ENCODE measurements at places on chromosomes 11 and 22.

DNA sequence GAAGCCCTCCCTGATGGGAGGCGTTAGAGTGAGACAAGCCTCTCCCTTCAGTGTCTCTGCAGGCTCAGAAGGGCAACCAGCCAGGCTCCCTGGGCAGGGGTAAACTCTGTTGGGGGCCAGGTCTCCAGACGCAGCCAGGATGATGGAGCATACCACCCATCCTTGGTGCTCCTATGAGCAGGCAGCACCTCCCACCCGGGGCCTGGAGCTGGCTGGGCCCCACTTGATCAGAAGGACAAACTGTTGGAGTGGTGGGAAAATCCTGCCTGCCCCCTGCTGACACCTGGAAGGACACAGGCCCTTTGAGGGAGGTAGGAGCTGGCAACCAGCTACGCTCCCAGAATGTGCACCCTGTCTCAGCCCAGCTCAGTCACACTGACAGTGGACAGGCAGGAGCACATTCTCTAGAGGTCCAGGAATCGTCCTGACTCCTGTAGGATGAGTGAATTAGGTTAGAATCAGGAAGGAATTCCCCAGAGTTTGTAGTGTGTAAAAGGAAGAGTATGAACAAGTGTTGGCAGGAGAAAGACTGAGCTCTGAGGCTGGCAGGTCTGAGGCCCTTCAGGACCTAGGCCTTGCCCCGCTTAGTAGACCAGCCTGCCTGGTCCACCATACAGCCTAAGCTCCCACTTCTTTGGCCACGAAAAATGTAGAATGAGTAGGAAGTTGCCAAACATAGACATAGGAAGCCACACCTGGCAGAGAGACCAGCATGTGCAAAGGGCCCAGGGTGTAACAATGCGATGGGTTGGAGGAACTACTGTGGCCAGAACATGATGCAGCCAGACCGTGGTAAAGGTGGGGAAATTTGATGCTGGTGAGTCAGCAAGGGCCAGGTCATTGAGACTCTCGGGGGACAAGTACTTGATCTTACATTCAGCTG is 19.1 kb downstream of the ARHGEF17 start:
- DNase-seq, result peak; percentile 18

DNA sequence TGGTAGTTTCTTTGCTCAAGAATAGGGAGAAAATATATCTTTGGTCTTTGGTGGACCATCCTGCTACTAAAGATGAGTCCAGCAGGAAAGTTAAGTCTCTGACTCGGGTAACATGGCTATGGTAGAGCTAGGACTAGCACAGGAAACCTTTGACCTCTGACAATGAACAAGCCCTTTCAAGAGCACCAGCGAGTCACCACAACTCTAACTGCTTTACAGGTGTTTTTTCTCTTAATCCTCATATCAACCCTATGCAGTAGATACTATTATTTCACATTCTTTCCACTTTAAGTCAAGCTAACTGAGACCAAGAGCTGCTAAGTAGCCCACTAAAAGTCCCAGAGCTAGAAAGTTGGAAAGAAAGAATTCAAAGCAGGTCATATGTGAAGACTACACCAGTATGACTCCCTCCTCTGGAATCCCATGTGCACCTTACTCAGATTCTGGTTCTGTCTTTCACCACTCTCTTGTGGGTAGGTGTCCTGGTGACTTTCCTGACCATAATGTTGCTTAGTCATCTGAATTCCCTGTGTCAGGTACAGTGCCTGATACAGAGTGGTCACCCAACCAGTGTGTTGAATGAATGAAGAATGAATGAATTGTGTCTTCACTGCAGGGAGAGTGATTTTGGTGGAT is 53.8 kb upstream of the ME3 start:
- DNase-seq, result no peak

DNA sequence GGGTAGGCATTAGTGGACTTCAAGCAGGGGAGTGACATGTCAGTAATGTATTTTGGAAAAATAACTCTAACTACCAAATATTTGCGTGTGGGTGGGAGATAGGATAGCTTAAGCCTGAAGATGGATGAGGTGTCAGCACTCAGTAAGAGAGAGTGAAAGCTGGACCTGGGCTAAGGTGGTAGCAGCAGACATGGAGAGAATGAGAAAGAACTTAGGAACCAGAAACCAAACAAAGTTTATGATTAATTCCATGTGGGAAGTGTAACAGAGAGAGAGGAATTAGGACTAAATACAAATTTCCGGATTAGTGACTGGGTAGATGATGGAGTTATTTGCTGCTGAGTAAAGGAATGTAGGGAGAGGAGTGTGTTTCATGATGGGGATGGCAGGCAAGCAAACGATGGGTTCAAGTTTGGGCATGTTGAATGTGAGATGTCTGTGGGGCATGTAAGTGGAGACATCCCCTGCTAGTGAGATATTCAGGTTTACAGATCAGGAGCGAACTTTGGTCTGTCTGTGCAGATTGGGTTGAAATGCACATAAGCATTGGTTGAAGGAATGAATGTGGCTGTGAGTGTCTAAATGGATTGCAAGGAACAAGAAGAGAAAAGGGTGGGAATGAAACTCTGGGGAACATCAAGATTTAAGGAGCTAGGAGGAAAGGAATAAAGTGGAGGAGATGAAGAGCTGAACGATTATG is 185.6 kb upstream of the MTMR2 start:
- no peak for DNase-seq

DNA sequence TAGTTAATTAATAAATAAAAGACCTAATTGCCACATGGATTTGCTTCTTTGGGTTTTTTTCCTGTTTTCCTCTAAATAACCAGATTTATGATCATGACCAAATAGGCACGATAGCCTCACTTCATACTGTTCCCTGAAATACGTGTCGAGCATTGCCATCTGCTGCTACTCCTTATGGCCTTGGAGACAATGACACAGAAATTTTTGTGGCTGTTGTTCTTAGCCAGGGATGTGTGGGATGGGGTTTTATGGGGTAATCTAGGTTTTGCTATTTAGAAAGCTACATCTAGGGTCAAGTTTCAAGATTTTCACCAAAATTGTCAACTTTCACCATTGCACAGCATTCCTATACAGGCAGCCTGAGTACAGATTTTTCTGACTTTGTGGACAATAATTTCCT is 145.2 kb downstream of the DBX1 start:
- no peak for DNase-seq

GRCh38 chr11:60905551-60906113 is 753 bp downstream of the PRPF19 start:
- peak; percentile 30 for DNase-seq

DNA sequence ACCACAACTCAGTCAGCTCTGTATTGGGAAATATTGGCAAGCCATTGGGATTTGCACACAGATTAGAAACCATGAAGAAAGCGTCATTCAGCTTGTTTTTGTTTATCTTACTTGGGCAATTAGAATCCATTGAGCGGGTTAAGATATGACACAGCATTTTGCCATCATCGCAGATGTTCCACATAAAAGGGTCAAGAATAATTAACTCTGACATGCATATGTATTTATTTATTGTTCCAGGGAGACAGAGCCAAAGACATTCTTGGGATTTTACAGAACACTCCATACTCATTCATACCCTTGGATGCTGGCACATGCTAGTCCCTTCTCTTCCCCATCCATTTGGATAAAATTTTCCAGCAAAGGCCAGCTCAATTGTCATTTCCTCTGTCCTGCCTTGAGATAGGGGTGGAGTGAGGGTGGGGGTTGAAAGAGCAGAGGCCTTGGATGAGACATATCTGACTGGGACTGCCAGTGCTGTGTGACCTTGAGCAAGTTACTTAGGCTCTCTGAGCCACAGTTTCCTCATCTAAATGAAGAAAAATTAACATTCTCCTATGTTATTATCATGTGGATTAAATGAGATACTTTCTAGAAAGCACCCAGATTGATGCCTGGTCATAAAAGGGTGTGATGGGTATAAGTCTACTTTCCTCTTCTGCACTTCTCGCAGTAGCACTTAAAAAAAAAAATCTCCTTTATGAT is 179.7 kb downstream of the RRAS2 start:
- no peak for DNase-seq

DNA sequence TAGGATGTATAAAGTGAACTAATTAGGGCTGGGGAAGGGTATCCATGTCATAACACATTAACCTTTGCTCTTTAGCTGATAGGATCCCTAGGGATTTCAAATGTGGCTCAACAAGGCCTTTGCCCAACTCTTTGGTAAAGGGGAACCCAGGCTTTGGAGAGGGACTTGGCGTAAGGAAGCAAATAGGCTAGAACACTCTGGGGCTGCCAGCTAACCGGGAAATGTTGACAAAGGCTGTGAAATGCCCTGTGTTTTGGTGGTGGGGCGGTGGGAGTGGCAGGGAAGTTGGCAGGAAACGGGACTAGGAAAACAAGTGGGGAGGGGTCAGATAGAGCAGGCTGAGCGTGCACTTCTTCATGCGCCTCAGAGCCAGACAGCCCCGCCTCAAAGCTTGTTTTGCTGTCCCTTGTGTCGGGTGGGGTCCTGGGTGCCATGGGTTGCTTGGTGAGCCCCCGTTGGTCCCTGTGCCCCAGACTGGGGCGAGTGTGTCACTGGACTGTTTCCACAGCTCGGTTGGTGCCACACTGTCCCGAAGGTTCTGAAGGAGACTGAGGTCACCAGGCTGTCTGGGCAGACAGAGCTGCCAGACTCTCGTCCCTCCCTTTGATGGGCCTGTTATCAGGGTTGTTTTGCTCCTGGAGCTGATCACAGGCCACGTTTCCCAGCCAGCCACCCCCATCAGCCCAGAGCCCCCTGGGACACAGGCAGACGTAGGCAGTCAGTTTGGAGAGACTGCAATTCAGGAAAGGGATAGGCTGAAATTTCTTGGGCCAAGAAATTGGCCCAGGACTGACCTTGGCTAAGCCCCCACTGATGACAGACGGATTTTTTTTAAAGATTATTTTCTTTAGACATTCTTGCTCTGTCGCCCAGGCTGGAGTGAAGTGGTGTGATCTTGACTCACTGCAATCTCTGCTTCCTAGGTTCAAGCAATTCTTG is 19.6 kb downstream of the KCTD21 start:
- DNase-seq, result no peak

DNA sequence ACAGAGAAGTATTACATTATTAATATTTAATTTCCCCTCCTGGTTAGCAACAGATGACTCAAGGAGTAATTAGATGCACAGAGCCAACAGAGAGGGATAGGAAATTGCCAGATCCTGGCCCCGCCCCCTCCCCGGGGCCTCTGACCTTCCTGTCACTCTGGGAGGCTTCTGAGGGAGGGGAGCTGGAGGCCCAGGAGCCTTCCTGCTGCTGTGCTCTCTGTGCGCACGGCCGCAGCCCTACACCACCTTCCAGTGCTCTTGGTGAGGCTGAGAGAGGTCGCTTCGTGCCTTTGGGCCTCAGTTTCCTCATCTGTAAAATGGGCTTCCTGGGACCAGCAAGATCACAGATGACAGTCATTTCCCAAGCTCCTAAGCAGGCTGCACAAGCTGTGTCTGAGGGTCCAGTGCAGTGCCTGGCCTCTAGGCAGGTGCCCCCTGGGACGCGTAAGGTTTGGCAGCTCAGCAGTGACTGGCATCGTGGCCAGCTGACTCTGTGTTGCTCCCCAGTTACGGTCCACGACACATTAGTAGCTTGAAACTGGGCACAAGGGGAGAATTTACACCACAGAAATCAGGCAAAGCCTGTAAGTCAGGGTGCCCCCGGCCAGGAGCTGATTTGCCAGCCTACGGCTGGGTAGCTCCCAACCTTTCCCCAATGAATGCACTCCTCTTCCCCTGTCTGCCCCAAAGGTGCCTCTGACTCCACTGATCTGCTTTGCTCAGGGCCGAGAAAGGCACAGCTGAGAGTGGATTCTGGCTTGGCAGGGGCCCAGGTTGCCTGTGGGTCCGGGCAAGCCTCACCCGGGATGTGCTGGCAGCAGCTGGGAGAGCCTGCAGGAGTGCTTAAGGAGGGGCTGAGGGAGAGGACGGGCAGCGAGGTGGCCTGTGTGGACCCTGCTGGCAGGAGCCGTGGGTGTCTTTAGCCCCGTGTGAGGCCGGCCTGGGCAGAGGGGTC is 2.3 kb downstream of the ADORA2A start:
- peak; percentile 89 for DNase-seq

DNA sequence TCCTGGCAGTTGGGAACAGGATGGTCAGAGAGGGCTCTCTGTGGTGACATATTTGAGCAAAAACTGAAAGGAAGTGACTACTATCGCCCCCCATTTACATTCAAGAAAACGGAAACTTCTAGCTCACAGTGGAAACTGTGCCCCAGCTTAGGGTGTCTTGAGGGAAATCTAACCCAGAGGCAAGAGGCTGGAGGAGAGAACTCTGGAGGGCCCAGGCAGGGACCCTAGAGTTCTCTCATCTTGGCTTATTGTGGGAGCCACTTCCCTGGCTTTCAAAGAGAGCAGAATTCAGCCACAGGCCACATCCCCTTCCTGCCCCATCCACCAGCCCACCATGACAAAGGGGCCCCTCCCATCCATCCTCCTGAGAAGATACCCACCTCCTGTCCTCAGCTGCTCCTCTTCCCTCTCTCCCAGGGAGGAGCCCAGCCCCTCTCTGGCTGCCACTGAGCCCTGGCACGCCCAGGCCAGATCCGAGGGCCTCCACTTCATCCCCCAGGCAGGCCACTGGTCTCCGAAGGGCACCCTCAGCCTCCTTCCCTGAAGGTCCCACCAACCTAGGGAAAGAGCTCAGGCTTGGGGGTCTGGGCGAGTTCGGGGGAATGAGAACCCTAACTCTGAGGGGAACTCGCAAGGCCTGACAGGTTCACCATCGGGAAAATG is 1.6 kb upstream of the TMPRSS13 start:
- DNase-seq, result peak; percentile 42

DNA sequence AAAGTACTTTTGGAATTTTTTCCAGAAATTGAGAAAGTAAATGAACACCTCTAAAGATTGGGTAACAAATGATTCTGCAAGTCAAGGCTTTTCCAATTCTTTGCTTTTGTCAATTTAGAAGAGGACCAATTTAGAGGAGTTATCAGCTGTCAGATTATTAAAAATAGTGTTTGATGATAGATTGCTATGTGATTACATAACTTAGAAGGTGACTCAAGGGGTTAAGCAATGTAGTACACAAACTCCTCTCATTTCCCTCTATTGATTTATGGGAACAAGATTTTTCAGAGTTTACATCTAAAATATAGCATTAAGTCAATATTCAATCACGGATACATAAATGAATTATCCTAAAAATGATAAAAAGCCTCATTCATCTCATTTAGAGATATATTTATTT is 70.3 kb downstream of the INSC start:
- DNase-seq, result no peak

DNA sequence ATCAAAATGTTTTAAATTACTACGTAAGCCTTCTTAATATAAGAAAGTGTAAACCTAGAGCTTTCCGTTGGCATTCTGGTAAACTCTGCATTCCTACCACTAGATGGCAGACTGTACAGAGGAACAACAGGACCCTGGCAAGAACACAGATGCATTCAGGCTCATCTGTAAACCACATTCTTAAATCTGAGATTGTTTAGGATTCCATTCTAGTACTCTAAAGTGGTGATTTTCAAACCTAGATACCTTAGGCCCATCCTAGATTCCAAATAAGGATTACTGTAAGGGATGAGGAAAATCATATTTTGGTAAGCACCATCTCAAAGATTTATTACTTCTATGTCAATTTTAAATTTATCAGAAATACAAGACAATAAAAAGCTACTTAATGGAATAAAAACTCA is 26.9 kb downstream of the PICALM start:
- peak; percentile 86 for DNase-seq

GRCh38 chr11:108204376-108204775 is 18.1 kb downstream of the NPAT start:
- no peak for DNase-seq
